ENCODE measurements at places on chromosomes 6 and 20.

GRCh38 chr6:117491916-117492315 is 9.4 kb downstream of the DCBLD1 start:
- DNase-seq = no peak

DNA sequence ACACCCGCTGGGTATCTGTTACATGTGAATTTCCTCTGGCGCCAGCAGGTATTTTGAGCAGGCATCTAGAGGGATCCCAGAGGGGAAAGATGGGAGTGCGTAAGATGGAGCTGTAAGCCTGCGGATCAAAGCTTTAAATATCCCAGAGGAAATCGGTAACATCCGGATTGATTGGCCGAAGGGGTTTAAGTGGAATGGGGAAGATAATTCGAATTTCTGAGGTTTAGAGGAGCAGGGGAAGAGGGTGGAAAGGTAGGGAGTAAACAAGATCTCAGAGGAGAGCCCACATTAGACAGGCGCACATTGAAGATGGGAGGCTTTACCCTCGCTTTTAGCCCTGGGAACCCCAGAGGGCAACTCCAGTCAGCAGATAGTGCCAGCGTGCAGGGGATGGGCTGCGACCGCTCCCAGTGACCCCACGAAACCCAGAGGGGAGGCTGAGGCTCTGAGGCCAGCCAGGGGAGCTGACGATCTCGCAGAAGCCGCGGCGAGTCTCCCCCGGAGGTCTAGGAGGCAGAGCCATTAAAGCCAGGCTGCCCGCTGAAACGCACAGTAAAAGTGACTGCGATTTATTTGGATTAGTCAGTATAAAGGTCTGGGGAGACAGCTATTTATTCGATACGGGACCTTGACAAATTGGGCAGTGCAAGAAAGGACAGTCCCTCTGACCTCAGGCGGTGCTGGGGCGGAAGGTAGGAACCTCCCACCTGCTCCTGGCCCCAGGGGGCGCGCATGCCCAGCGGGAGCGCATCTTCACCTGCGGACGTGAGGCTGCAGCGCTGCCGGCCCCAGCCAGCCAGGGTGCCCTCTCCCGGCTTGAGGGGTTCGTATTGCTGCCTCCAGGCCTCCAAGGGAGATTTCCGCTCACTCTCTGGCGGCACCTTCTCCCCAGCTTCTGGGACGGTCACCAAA is 34.3 kb upstream of the TCF21 start:
- no peak for DNase-seq

DNA sequence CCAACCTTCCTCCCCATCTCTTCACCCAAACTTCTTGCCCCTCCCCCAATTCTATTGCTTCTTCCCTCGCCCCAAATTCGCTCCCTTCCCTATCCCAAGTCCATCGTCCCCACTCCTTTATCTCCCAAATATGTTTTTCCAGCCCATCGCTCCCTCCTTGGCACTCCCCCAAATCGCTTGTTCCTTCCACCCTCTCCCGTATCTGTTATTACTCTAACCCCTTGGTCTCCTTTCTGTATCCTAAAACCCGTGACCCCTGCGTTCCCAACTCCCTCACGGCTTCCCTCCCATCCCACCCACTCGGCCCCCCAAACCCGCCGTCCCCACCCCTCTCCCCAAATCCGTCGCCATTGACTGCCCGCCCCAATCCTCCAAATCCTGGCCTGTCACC is 584 bp downstream of the MTCH1 start:
- DNase-seq = no peak

- no peak for DNase-seq
Measured at GRCh38 chr6:106077170-106077569, 9.0 kb upstream of the PRDM1 start.

GRCh38 chr6:79635232-79635543 is 4.1 kb downstream of the SH3BGRL2 start:
- no peak for DNase-seq

GRCh38 chr6:45791211-45792168 is 224.2 kb downstream of the CLIC5 start:
- no peak for DNase-seq

DNA sequence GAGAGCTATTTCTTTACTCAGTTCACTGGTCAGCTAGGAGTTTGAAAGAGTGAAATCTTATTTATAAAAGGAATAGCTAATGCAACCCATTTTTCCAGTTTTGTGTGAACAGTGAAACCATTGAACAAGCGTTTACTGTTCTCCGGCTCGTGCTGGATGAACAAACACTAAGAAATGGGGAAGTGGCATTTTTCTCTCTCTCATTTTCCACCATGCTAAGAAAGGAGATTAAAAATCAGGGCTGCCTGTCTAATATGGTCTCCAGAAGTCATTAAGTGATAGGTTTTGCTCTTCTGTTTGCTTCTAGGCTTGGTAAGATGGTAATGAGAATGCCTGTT is 774 bp upstream of the SFT2D1 start:
- DNase-seq = no peak

- no peak for DNase-seq
Measured at GRCh38 chr6:92132457-92132856, 1286.9 kb downstream of the EPHA7 start.

GRCh38 chr20:36462440-36463211 is 78.7 kb upstream of the MYL9 start:
- no peak for DNase-seq

DNA sequence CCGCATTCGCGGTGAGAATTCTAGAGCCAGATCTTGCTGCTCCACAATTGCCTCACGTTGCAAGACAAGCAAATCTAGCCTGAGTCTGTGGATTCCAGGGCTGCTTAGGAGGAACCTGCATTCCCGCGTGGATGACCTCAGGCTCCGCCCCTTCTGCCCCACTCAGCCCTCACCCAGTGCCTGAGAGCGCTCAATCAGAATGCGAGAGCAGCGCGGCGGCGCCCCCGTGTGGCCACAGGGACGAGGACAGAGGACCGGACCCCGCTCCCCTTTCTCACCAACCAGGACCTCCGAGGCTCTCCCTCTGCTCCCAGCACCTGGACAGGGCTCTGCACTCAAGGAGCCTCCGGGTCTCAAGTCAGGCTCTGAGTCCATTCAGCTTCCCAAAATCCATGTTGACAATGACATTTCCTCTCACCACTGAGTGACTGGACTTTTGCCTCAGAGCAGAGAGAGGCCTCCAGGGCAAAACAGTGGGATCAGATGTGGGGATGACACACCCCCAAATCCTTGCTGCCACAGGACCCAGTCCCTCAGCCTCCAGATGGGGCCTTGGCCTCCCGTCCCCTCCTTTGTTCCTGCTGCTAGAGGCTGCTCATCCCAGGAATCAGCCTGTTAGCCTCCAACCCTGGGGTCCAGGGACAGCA is 52.0 kb downstream of the RPP21 start:
- DNase-seq = no peak

Measured in NCI-H1436 treated with DMSO at 0.1 percent for 48 hours (cell line).